ENCODE measurements at places on chromosomes 3 and 15.
A peak's percentile ranks its signal among the peaks of the same experiment; 100 is the strongest.

- DNase-seq = peak; percentile 85
Observed at GRCh38 chr3:187773233-187774184, 28.2 kb upstream of the BCL6 start.

DNA sequence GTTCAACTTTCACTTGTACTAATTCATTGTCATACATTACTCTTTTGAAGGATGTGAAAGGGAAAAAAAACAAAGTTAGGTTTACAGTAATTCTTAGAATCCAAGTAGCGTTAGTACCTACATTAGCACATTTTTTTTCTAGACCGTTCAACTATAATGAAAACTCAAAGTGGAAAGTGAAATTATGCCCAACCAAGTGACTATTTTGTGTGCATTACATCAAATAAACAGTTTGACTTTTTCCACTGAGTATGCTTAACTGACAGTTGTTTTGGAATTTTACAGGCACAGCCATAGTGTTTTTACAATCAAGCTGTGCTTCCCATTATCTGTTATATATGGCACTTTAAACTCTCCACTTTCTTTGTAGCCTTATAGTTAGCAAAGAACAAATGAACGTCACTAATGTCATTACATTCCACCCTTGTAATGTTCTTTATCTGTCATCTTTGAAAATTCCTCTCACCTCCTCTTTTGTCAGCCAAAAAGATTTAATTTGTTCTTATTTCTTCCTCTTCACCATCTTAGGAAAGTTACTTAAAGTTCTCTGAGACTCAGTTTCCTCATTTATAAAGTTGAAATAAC, 142.3 kb upstream of the SOX2 start:
- DNase-seq = no peak

DNA sequence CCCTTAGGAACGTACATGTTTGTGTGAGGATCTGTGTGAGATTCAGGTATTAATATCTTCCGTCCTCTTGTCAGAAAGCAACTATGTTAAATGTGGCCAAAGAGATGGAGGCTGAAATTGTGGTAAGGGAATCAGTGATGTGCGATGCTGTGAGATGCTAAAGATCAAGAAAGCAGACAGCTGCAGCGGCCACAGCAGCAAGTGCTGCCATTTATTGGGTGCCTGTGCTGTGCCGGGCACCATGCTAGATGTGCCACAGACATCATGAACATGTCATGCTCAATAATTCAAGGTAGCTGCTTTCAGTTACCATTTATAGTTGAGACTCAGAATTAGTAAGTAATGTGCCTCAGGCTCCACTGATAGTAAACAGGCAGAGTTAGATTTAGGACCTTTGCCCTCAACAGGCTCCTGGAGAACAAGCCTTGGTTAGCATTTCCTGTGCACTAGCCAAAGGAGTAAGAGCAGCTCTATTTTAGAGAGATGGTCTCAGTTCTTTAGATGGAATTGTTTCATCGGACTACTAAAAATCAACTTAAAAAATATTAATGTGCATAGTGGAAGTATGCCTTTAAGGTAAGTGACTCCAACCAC, 24.9 kb downstream of the LARS2 start:
- no peak for DNase-seq

GRCh38 chr15:69145694-69146492, 14.5 kb upstream of the GLCE start:
- no peak for DNase-seq

GRCh38 chr15:81575436-81576123, 201.6 kb upstream of the TMC3 start:
- DNase-seq = no peak

DNA sequence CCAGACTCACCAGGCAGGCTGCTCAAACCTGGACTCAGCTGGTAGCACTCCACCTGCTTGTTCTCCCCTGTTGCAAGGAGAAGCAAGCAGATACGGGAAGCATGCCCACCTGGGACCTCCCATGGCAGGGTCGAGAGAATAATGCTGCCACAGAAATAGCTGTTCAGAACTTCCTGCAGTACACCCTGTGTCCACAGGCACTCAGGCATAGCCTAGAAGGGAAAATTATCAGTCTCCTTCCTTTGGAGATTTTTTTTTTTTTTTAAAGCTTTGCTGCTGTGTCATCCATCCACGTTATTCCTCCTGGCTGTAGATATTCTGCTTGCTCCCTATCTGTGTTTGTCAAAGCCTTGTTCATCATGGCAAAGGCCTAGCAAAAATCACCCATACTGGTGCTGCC, 32.7 kb upstream of the RPS17 start:
- no peak for DNase-seq

DNA sequence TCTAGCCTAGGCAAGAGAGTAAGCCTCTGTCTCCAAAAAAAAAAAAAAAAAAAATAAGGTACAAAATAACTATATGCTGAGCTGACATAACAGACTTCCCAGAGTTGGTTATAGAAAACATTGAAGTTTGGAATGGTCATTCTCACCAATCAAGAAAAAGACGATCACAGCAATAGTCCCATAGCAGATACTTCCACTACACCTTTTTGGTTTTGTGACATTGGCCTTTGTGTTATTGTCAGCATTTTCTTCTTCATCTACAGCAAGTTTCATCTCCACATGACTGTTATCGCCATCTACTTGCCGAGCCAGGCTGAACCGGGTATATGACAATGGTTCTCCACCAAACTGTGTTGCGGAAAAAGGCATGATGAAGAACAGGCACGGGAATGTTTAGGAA, 6.9 kb downstream of the TFRC start:
- DNase-seq = no peak

- no peak for DNase-seq
Observed at GRCh38 chr3:11143476-11143875, 10.8 kb upstream of the HRH1 start.

DNA sequence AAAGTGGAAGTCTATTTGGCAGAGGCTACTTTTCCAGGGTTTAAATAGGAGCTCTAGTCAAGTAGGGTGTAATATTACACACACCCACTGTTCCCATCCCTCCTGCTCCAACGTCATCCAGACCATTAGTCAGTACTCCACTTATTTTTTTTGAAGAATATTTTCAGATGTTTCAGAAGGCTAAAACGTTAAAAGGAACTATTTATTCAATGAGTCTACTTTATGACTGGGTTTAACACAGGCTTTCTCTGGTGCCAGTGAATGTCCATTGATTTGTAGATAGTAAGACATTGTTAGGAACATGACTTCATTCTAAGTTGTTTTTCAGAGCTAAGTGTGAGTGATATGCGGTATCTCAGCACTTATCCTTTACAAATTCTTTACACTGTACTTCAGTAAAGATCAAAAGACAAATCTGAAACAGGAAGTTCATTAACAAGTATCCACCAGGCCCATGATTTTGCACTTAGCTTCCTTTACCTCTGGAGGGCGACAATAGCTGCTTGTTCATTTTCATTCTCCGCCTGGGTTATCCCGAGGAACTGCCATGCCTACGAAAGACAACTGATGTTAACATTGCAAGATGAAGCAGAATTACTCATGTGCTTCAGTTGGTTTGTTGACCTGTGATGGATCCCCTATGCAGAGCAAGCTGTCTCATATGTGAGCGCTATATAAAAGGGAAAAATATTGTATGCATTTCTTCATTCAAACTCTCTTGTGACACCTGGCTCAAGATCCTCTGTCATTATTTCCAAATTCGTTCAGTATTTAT, 158.7 kb downstream of the USP13 start:
- peak; percentile 87 for DNase-seq

GRCh38 chr3:69695443-69695842, 43.8 kb upstream of the MITF start:
- DNase-seq = no peak

DNA sequence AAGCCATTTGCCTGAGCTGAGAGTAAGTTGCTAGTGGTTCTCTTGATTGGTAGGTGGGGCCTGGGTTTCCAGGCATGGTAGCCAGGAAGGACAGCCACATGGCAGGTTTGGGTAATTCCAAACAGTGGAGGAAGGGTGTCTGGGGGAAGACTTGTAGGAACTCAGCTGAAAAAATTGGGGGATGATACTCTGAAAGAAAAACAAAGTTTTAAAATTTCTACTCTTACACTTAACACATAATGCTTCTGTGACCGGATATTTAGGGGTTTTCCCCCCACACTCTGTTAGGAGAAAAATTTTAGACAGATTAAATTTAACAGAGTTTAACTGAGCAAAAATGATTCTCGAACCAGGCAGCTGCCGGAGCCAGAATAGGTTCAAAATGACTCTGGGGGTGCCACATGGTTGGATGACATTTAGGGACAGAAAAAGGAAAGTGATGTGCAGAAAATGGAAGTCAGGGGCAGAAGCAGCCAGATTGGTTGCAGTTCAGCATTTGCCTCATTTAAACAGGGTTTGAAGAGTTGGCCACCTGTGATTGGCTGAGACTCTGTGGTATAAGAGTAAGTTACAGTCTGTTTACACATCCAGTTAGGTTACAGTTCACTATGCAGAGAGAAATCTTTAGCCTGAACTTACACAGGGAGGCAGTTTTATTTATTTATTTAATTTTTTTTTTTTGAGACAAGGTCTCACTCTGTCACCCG, 8.1 kb downstream of the B2M start:
- DNase-seq = peak; percentile 80

- DNase-seq = no peak
Observed at GRCh38 chr3:69484507-69485393, 98.9 kb upstream of the FRMD4B start.

DNA sequence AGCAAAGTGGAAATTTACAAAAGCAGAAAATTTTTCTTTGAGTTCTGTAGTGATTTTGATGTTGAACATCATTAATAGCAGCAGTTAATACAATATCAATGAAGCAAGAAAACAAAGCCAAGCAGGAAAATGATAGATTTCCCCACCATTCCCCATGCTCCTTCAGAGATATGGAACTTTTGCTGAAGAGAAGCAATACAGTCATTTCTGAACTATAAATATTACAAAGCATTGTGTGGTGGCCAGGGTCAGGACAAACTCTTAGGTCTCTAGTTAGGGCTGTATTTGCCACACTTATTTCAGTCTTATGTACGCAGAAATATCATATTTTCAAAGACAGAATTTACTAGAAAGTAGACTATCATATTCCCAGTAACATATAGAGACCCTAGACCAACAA, 88.8 kb upstream of the P3H2 start:
- no peak for DNase-seq

DNA sequence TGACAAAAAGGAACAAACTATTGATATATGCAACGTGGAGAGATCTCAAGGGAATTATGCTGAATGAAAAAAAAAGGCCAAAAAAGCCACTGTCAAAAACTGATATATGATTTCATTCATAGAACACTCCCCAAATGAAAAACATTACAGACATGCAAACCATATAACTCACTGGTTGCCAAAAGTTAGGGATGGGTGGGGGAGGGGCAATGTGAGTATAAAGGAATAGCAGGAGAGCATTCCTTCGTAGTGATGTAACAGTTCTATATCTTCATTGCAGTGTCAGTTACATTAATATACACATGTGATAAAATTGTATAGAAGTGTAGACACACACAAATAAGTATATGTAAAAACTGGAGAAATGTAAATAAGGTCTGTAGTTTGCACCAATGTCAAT, 12.2 kb downstream of the GBE1 start:
- DNase-seq = no peak

DNA sequence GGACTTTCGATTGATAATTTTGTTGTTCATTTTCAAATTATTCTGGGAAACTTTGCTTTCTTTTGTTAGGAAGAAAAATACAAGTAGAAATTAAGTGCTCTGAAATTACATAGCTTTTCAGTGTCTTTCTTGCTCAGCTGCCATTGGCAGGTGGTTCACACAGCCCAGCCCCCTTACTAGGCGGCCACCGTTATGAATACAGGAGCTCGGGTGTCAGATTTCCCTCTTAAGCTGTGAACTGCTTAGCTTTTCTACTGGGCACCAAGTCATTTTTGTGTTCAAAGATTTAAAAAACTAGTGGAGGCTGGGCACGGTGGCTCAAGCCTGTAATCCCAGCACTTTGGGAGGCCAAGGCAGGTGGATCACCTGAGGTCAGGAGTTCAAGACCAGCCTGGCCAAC, 55.2 kb downstream of the HMG20A start:
- no peak for DNase-seq

GRCh38 chr15:92021792-92022191, 168.3 kb downstream of the SLCO3A1 start:
- no peak for DNase-seq

DNA sequence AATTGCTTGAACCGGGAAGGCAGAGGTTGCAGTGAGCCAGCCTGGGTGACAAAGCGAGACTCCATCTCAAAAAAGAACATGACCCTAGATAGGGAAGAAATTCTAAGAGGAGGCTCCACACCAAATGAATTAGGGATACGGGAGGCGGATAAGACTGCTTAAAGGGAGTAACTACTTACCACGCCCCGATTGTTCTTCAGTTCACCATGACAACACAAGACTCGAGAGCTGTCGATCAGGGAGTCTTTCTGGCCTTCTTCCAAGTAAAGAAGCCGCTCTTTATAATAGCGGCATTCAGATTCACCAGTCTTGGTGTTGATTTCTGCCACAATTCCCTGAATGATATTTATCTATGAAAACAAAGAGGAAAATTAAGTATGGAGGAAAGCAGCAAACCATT, 53.9 kb upstream of the TASOR start:
- no peak for DNase-seq

DNA sequence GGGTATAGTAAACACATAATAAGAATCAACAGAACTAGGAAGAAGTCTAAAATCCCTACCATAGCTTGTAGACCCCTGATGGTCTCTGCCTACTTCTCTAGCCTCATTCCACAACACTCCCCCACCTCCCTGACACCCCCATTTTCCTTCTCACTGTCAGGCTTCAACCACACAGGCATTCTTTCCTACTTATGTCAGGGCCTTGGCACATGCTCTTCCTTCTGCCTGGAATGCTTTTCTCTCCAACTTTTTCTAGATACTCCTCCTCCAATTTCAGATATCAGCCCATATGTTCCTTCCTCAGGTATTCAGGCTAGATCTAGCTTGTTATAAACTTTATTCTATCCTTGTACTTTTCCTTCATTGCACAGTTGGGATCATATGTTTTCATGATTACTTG, 106.0 kb upstream of the MRPL3 start:
- no peak for DNase-seq

- DNase-seq = no peak
Observed at GRCh38 chr3:11563159-11563864, 80.4 kb downstream of the VGLL4 start.

DNA sequence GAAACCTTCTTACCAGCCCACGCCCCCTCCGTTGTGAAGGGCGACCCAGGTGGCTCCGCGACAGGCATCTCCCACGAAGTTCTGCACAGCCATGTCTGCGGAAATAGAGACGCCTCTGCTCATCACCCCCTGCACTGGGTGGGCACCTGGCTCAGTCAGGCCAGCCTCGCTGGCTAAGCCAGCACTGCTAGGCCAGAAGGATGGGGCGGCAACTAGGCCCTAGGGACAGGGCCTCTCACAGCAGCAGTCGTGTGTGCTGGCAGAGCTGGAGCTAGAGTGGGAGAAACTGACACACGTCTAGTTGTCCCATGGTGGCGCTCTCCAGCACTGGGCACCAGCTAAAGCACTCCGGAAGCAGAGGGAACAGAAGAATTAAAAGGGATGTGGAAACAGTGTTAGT, 12.5 kb upstream of the ZXDC start:
- DNase-seq = no peak

DNA sequence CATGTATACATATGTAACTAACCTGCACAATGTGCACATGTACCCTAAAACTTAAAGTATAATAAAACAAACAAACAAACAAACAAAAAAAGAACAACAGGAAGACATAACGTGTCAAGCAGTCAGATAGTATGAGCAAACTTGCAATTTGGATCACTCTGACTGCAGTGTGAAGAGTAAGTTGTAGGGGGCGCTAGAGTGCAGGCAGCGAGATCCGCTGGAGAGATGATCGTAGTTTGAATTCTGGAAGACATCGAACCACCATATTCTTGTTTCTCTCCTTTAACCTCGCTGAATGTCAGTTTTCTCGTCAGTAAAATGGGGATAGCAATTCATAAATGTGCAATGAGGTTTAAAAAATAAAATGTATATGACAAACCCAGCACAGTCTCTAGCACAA, 165.2 kb upstream of the LMCD1 start:
- peak; percentile 39 for DNase-seq

Measured in NAMALWA (cell line).